ENCODE measurements at places on chromosomes 12 and 14. TPM values are rescaled to one million over a fixed set of nuclear protein-coding genes. Genes with fewer than 3 reads are reported as not detected.
A peak's percentile ranks its signal among the peaks of the same experiment; 100 is the strongest.

- H3K27ac ChIP-seq: peak overlapping the region; percentile 18
- peaks cover 13% of the 10 kb centered on the region for H3K4me1 ChIP-seq
- peaks cover 34% of the 10 kb centered on the region for H3K36me3 ChIP-seq
- H3K4me3 ChIP-seq: no peak overlapping the region
These were observed 23.7 kb downstream of the YLPM1 start for GRCh38 chr14:74786796-74787315.

DNA sequence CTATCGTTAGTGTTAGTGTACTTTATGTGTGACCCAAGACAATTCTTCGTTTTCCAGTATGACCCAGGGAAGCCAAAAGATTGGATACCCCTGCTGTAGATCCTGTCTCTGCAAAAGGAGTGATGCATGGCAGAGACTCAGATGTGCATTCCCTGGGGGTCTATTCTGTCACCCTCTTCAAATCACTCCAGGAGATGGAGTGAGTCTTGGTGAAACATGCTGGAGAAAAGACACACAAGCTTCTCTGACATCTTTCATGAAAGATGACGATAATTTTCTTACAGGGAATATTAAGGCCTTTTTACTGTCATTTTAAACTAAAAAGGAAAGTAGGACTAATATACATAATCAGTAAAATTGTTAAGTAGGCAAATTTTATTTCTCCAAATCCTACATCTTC, 437.9 kb upstream of the SOX5 start:
- no peaks in the 10 kb centered on the region for H3K36me3 ChIP-seq
- no peak overlapping the region for H3K27ac ChIP-seq

- H3K36me3 ChIP-seq: no peaks in the 10 kb centered on the region
- H3K4me1 ChIP-seq: no peaks in the 10 kb centered on the region
- H3K4me3 ChIP-seq: no peak overlapping the region
- no peak overlapping the region for H3K27ac ChIP-seq
- no peak for DNase-seq
These were observed 194.5 kb downstream of the PHETA1 start for GRCh38 chr12:111174251-111174960.

GRCh38 chr12:74393272-74393671, 144.4 kb upstream of the ATXN7L3B start:
- H3K36me3 ChIP-seq: no peaks in the 10 kb centered on the region

Gene PTGDR
- 78.2 TPM for polyA plus RNA-seq

DNA sequence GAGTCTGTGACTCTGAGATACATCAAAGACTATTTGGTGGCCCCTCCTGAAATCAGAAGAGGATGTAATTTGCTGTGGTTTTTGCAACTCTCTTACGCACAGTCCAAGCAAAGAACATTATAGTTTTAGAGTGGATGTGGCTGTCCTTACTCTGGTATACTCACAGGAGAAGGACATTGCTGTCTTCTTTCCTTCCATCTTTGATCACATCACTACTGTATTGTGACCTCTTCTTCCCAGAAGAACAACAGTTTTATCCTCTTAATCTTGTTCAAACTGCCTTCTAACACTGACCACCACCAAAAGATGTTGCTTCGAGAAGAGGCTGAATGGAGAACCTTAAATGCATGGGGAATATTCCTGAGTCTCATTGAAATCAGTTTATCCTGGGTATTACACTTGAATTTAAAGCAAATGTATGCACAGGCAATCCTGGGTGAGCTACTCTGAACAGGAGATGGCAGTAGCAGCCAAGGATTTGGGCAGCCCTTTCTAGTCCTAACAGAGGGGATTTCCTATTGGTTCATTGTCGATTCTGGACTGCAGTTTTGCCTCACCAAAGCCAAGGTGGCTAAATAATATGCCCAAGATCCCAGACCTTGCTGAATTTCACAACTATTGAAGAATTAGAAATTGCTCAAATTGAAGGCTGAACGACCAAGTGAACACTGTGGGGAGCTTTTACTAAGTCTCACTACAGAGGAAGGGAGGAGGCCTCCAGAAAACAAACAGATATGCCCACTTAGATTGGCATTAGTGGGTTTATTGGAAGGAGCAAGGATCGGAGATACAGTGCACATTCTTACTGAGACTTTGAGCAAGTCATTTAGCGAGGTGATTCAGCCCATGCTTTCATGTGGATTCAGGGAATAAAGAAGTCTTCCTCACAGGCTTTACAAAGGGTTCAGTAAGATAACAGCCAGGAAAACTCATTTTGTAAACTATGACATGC, 282.8 kb downstream of the PAWR start:
- DNase-seq: no peak
- no peak overlapping the region for H3K27ac ChIP-seq
- H3K4me3 ChIP-seq: no peak overlapping the region
- H3K36me3 ChIP-seq: no peaks in the 10 kb centered on the region

- H3K4me1 ChIP-seq: no peaks in the 10 kb centered on the region
- no peak overlapping the region for H3K4me3 ChIP-seq
- H3K27ac ChIP-seq: no peak overlapping the region
- no peaks in the 10 kb centered on the region for H3K36me3 ChIP-seq
These were observed 31.3 kb downstream of the SERPINA3 start for GRCh38 chr14:94643316-94644101.

DNA sequence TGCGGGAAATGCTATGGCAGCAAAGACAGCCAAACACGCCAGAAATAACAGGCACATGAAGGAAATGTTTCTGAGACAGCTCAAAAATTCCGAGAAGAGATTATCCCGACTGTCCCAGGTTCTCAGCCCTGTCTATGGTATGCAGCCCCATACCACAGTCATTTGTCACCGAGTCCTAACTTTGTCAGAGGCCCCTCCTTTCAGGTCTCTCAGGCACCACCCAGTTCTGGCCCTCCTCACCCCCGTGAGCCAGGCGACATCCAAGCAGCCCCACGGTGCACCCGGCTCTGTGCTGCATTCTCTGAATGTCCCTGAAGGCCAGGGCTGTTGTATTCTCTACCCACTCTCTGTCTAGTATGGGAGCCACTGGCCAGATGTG, 24.0 kb downstream of the SSH1 start:
- H3K4me3 ChIP-seq: no peak overlapping the region
- H3K36me3 ChIP-seq: no peaks in the 10 kb centered on the region
- H3K4me1 ChIP-seq: peaks cover 95% of the 10 kb centered on the region
- peak overlapping the region; percentile 98 for H3K27ac ChIP-seq

All from immature natural killer cell (primary cell).